ENCODE measurements at places on chromosomes 4 and X. TPM values are rescaled to one million over a fixed set of nuclear protein-coding genes. Genes with fewer than 3 reads are reported as not detected.

CFAP47 gene
- total RNA-seq = not detected

FAM9B gene
- total RNA-seq = not detected

PYURF gene
- 77.4 TPM for total RNA-seq

PCDH19 gene
- 0.16 TPM for total RNA-seq

SULT1B1 gene
- 0.05 TPM for total RNA-seq

CRLF2 gene
- total RNA-seq = 1.4 TPM

ITGB1BP2 gene
- total RNA-seq = 1.0 TPM
